Epithelial cell of alveolus of lung (primary cell): ENCODE measurements at places on chromosomes 3 and 15. TPM values are rescaled to one million over a fixed set of nuclear protein-coding genes. Genes with fewer than 3 reads are reported as not detected.

GOLGA6A gene
- total RNA-seq, result 6.9 TPM in 1 of 2 replicates, not detected in the other

CCR3 gene
- not detected in 2 replicates for total RNA-seq

ASTE1 gene
- total RNA-seq, result 2.8 and 3.9 TPM in 2 replicates

CLRN1 gene
- total RNA-seq, result not detected in 2 replicates

EXD1 gene
- not detected in 2 replicates for total RNA-seq

KNSTRN gene
- total RNA-seq, result 26.0 and 32.6 TPM in 2 replicates

POLQ gene
- 1.1 and 1.9 TPM in 2 replicates for total RNA-seq

ACOX2 gene
- total RNA-seq, result 3.1 and 9.1 TPM in 2 replicates

KCNAB1 gene
- 0.13 TPM in 1 of 2 replicates, not detected in the other for total RNA-seq

KLHL24 gene
- total RNA-seq, result 20.2 and 80.7 TPM in 2 replicates

GATA2 gene
- 1.7 and 5.7 TPM in 2 replicates for total RNA-seq

EAF2 gene
- 1.6 TPM in 1 of 2 replicates, not detected in the other for total RNA-seq

UCN2 gene
- 3.1 and 3.7 TPM in 2 replicates for total RNA-seq

IL17RD gene
- total RNA-seq, result 2.3 and 2.4 TPM in 2 replicates

SNX22 gene
- total RNA-seq, result 0.40 TPM in 1 of 2 replicates, not detected in the other

FGD5 gene
- total RNA-seq, result 0.24 and 1.7 TPM in 2 replicates

WDR5B gene
- total RNA-seq, result 3.5 and 7.2 TPM in 2 replicates

CXCR6 gene
- not detected in 2 replicates for total RNA-seq

LCTL gene
- total RNA-seq, result 2.1 TPM in 1 of 2 replicates, not detected in the other

ULK3 gene
- 17.6 and 21.5 TPM in 2 replicates for total RNA-seq

GDPGP1 gene
- total RNA-seq, result 1.0 and 5.8 TPM in 2 replicates

DNAH12 gene
- total RNA-seq, result under 0.01 TPM in 1 of 2 replicates, not detected in the other

CYP11A1 gene
- 0.13 TPM in 1 of 2 replicates, not detected in the other for total RNA-seq

ACVR2B gene
- total RNA-seq, result 2.7 and 3.3 TPM in 2 replicates

UROC1 gene
- not detected in 2 replicates for total RNA-seq

GRK7 gene
- total RNA-seq, result under 0.01 TPM in 1 of 2 replicates, not detected in the other

PLSCR5 gene
- total RNA-seq, result not detected in 2 replicates

LYZL4 gene
- not detected in 2 replicates for total RNA-seq

SMCO1 gene
- total RNA-seq, result not detected in 2 replicates

RTP1 gene
- not detected in 2 replicates for total RNA-seq

UBE2E1 gene
- total RNA-seq, result 58.8 and 85.0 TPM in 2 replicates

APOD gene
- 7.3 and 7.9 TPM in 2 replicates for total RNA-seq

SLC12A1 gene
- 0.13 TPM in 1 of 2 replicates, not detected in the other for total RNA-seq

BOC gene
- 10.0 and 17.5 TPM in 2 replicates for total RNA-seq

FBXO40 gene
- total RNA-seq, result not detected in 2 replicates

ALDH1A2 gene
- 2.7 and 12.5 TPM in 2 replicates for total RNA-seq

GOLGA8M gene
- total RNA-seq, result 0.26 TPM in 1 of 2 replicates, not detected in the other

CRABP1 gene
- total RNA-seq, result not detected in 2 replicates

ACAD11 gene
- total RNA-seq, result 10.0 and 17.3 TPM in 2 replicates

BSN gene
- 0.08 and 0.13 TPM in 2 replicates for total RNA-seq

DISP2 gene
- 0.08 and 0.13 TPM in 2 replicates for total RNA-seq

FOXL2 gene
- 0.08 and 1.4 TPM in 2 replicates for total RNA-seq

RNU6-1 gene
- total RNA-seq, result not detected in 2 replicates

CPN2 gene
- total RNA-seq, result not detected in 2 replicates

FETUB gene
- total RNA-seq, result not detected in 2 replicates

SLC49A4 gene
- 7.4 and 28.2 TPM in 2 replicates for total RNA-seq

SLC22A13 gene
- total RNA-seq, result 0.26 and 1.6 TPM in 2 replicates

ZNF501 gene
- total RNA-seq, result 4.7 and 11.4 TPM in 2 replicates

ARL13B gene
- total RNA-seq, result 10.0 and 10.1 TPM in 2 replicates

SLC2A2 gene
- total RNA-seq, result not detected in 2 replicates

CSPG4 gene
- total RNA-seq, result 17.1 and 33.9 TPM in 2 replicates

TAMM41 gene
- 8.4 and 16.7 TPM in 2 replicates for total RNA-seq
